HS-27A (cell line): ENCODE measurements at places on chromosomes 7 and 10.
A peak's percentile ranks its signal among the peaks of the same experiment; 100 is the strongest.

DNA sequence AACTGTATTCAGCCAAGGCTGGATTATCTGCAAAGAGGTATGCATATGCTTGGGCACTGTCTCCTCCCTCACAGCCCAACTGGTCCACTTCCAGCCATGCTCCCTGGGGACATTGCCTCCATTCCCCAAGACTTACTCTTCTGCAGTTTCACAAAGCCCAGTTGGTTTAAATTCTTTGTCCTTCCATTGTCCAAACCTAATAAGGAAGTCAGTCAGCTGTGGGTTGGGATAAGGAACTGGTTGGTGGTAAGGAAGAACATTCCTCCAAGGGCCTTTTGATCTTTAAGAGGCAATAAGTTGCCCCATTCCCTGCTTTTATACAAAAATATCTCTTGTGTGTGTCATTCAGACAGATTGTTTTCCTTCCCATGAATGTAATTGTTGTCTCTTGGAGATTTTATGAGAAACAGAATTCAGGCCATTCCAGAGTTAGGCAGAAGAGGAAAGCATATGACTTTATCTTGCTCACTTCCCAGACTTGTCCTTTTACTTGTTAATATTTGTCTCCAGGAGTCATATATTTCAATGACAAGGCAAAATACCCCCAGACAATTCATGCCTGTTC lies 673.7 kb downstream of the SUGCT start:
- DNase-seq, result peak; percentile 94

DNA sequence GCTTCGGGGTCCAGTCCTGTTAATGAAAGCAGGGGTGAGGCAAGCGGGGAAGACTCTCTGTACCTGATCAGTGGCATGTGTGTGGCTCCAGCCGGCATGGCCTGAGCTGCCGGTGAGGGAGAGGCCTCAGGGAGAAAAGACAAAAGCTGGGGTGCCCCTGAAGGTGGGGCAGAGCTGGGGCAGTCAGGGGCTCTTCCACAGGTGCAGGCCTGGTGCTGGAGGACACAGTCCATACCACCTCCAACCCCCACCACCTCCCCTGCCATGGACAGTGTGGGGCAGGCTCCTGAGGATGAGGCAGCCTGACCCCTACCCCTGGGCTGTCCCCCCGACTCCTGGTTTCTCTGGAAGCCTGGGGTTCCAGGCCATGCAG lies 129.5 kb downstream of the LHPP start:
- no peak for DNase-seq

GRCh38 chr10:13555884-13556510 lies 27.2 kb upstream of the BEND7 start:
- no peak for DNase-seq

DNA sequence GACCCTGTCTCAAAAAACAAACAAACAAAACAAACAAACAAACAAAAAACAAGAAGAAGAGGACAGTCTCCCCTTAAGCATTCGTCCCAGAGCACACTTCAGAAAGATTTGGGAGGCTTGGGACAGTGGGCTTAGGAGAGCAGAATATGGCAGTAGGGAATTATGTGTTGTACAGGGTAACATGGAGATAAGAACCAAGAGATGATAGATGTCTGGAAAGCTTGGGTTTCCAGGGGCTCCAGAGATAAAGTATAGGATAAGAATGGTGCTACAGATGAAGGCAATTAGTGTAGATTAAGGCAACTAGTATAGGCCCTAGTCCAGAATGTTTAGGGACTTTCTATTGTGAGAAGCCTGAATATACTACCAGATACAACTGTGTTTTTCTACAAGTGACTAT lies 934.9 kb upstream of the AUTS2 start:
- DNase-seq, result no peak

DNA sequence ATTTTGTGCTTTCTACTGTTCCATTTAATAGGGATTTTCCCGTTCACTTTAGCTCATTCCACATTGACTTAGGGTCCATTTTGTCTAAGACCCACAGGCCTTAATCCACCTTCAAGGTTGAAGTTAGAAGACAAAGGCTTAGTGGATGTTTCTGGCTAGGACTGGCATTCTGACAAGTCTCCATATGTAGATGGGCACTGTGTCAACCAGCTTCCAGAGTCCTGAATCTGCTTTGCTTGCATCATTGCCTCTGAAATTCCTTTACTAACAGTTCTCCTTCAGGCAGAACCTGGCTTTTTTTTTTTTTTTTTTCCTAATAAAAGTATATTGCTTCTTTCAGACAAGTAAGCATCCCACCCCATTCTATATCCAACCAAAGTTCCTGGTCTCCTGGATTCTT lies 69.6 kb upstream of the PDCD4 start:
- DNase-seq, result no peak

- no peak for DNase-seq
Measured at GRCh38 chr10:11931038-11931437, 107.9 kb downstream of the PROSER2 start.

GRCh38 chr7:142174441-142174840 lies 62.9 kb downstream of the MGAM2 start:
- DNase-seq, result no peak

GRCh38 chr7:33806298-33807154 lies 98.8 kb upstream of the BMPER start:
- no peak for DNase-seq

DNA sequence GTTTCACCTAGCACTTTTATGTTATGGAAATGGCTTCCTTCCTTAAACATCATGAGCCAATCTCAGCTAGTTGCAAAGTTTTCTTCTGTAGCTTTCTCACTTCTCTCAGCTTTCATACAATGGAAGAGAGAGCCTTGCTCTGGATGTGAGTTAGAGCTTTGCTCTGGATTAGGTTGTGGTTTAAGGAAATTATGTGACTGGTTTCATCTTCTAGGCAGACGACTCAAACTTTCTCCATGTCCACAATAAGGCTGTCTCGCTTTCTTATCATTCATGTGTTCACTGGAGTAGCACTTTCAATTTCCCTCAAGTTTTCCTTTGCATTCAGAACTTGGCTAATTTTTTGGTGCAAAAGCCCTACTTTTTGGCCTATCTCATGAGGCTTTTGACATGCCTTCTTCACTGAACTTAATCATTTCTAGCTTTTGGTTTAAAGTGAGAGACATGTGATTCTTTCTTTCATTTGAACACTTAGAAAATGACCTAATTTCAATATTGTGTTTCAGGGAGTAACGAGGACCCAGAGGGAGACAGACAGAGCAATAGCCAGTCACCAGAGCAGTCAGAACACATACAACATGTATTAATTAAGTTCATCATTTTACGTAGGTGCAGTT lies 49.8 kb downstream of the CNOT4 start:
- DNase-seq, result no peak

- no peak for DNase-seq
Measured at GRCh38 chr7:22387583-22387982, 30.6 kb upstream of the RAPGEF5 start.

GRCh38 chr7:73967832-73968290 lies 60.1 kb upstream of the ELN start:
- DNase-seq, result no peak

GRCh38 chr10:3758491-3758970 lies 26.5 kb downstream of the KLF6 start:
- DNase-seq, result no peak

DNA sequence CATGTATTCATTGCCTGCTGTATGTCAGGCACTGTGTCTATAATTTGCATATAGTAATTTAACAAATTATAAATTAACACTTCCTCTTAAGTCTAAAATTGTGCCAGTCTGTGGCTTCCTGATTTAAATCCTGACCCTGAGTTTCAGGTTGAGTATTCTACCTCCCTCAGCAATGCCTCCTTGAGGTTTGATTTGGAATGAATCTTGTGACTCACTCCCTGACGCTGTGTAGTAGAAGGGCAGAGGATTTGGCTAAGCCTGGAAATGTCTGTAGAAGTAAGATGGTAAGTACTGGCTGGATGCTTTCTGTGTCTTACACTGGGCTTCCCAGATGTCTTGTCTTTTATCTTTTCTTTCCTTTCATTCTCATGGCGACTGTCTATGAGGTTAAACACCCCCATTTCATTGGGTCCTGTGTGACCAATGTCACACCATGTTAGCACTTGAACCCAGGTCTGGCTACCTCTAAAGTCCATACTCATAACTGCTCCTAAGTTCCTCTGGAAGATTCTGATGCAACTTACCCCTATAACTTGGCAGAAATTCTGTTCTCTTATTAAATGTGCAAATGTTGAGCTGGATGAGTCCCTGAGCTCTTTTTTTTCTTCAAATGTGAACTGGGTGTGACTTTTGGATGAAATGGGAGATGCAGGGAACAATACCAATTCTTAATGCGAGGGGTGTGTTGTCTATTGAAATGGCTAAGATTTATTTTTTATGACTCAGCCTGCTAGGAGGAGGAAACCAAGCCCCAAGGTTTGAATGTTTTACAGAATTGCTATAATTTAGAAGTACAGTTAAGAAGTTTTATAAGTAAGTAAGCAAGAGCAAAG lies 48.5 kb downstream of the PLCE1 start:
- peak; percentile 53 for DNase-seq

DNA sequence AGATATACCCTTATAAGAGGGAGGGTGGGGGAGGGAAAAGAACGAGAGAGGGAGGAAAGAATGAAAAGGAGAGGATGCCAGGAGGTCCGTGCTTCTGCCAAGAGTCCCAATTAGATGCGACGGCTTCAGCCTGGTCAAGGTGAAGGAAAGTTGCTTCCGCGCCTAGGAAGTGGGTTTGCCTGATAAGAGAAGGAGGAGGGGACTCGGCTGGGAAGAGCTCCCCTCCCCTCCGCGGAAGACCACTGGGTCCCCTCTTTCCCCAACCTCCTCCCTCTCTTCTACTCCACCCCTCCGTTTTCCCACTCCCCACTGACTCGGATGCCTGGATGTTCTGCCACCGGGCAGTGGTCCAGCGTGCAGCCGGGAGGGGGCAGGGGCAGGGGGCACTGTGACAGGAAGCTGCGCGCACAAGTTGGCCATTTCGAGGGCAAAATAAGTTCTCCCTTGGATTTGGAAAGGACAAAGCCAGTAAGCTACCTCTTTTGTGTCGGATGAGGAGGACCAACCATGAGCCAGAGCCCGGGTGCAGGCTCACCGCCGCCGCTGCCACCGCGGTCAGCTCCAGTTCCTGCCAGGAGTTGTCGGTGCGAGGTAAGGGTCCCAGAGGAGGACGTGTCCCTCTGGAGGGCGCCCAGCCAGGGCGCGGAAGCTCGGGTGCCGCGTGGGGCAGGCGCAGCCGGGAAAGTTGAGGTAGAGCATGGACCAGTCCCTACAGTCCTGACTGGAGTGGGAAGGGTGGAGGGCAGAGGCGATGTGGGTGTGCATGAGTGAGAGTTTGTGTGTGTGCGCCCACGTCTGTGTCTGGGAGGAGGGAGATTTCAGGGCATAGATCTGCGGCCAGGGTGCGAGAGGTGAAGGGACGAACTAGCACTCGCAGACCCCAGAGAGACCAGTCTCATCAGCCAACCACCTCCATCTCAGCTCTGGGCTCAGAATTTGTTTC lies 844 bp downstream of the GRM3 start:
- DNase-seq, result no peak

DNA sequence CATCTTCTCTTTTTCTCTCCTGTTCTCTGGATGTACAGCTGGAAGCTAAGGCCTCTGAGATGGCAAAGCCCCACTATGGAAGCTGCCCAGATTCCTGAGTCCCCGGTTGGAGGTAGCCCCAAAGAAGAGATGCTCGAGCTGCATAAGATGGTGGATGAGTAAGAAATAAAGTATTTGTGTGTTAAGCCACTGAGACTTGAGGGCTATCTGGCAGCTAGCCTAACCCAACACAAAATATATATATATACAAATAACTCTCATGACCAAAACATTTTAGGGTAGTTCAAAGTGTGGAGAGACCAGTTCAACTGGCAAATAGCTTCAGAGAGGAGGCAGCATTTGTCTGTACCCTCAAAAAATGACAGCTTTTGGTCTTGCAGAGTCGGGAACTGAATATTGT lies 72.4 kb upstream of the PDE1C start:
- DNase-seq, result peak; percentile 89

DNA sequence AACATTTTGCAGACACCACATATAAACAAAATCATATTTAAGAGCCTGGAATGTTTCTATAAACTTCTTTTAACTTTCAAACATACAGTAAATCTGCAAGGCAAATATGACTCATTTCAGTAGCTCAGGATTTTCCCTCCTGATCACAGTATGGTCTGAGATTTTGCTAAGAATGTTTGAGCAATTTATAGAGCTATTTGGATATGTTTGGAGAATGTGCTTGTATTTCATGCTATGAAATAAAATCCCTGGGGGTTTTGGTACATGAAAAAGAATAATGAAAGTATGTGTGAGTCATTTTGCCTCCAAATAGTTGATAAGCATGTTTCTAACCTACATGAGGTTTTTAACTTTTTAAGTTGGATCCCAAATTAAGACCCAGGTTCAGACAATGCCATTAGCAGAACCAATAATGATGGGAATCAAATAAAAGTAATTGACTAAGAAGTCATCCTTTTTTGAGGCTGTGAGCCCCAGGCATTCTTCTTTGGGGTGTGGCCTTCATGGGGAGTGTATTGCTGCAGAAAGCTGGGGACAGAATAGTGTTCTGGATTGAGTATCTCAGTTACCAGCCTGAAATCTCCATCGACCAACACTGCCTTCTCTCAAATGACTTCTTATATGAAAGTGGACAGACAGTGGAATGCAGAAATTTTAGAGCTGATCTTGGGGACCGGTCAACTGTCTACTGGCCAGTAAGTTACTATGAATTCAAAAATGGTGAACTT lies 66.1 kb upstream of the AGBL3 start:
- DNase-seq, result peak; percentile 63

DNA sequence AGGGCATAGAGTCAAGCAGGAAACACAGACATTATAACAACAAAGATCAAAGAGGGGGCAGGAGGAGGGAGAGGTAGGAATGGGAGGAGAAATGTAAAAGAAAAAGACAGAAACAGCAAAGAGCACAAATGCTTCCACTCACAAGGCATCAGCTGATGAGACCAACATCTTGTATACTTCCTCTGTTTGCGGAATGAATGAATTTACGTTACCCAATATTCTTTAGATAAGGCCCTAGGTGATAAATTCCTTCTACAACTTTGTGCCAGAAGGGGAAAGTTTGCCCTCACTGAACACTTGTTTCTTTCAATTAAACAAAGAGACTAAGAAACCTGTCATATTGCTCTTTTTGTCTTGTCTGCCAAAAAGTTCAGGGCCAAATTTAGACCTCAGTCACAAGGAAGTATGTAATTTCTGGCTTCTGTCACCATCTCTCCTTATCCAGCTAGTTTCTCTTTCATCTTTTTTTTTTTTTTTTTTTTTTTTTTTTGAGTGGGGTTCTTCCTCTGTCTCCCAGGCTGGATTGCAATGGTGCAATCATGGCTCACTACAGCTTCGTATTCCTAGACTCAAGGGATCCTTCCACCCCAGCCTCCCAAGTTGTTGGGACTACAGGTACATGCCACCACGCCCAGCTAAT lies 116.4 kb upstream of the NANOS1 start:
- DNase-seq, result no peak

GRCh38 chr7:45026984-45027773 lies 27.2 kb downstream of the CCM2 start:
- DNase-seq, result no peak
